ENCODE measurements at places on chromosomes 16 and 17.

- H3K36me3 ChIP-seq, result no peaks in the 10 kb centered on the region
- peaks cover 68% of the 10 kb centered on the region for H3K27me3 ChIP-seq
- no peak within 1 kb of the TSS for H3K4me3 ChIP-seq
These were observed at the start of gene CA4 for GRCh38 chr17:60149691-60150582. Gene CA4, plus strand, starts transcription at chr17:60149973. Its CDS starts 62 bp downstream, at chr17:60150035.

DNA sequence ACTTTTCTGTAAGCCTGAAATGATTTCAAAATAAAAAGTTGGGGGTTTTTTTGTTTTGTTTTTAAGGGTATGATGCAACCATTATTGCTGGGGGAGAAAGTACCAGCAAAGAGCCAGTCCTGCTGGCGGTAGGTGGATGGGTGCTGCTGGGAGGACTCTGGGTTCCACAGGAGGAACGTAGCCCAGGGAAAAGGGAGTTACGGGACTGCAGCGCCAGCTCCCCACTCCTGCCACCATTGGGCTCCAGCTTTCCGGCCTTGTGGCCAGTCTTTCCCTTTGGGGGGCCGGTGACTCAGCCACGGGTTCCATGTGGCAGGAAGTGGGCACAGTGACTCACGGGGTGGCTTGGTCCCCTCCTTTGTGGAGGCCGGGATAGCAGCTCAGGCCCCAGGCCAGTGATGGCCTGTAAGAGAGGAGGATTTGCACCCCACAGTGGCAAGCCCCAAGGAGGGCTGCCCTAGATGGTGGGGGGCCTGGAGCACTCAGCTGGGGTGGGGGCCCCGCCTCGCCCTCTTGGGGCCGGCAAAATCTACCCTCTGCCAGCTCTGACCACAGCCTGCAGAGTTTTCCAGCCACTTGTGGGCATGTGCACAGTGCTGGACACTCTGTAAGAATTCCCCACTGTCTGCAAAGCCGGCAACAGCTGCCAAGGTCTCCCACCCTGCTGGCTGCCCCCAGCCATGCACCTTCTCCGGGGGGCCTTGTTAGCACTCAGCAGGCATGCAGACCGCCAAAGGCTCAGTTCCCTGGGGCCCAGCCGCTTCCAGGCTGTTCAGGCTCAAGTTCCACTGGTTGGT, 30.4 kb downstream of the SOCS3 start:
- no peak overlapping the region for H3K27ac ChIP-seq
- no peak overlapping the region for H3K4me3 ChIP-seq
- H3K36me3 ChIP-seq, result no peaks in the 10 kb centered on the region
- DNase-seq, result no peak
- no peaks in the 10 kb centered on the region for H3K27me3 ChIP-seq
- H3K4me1 ChIP-seq, result peaks cover 39% of the 10 kb centered on the region

- H3K27ac ChIP-seq, result peak within 1 kb of the TSS; percentile 62
- H3K4me3 ChIP-seq, result peak within 1 kb of the TSS; percentile 81
- H3K4me1 ChIP-seq, result peaks cover 36% of the 10 kb centered on the region
- DNase-seq, result peak; percentile 94
These were observed at the start of gene AATF for GRCh38 chr17:36948717-36949460. Gene AATF, plus strand, starts transcription at chr17:36948954. Its CDS starts 172 bp downstream, at chr17:36949126.

DNA sequence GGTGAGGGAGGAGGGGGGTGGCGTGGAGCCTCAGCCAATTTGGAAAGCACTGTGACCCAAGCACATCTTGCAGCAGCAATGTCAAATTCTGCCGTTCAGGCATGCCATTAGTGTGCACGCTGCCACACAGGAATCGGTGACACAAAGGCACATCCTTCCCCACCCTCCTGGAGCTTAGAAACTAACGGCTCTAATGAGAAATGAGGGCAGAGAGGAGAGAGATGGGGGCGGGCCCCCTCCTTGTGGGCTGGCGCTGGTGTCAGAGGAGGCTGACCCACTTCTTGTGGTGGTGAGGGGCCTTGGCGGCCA, 94.8 kb downstream of the RTN4RL1 start:
- H3K27ac ChIP-seq, result no peak overlapping the region
- H3K4me1 ChIP-seq, result no peaks in the 10 kb centered on the region
- no peaks in the 10 kb centered on the region for H3K36me3 ChIP-seq

DNA sequence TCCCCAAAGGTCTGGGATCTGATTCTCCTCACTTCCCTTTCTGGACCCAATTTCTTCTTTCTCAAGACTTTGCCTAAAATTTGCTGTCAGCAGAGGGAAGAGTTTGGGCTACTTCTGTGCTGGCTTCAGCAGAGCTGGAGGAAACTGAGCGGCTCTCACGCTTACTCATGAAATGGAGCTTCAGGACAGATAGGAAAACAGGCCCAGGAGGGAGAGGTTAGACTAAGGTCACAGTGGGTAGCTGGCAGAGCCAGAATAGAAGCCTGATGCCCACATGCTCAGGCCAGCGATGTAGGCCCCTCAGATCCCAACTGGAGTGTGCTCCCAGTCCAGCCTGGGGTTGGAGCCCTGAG, 593 bp downstream of the SLC38A7 start:
- no peaks in the 10 kb centered on the region for H3K27me3 ChIP-seq
- H3K4me1 ChIP-seq, result peaks cover 19% of the 10 kb centered on the region
- H3K27ac ChIP-seq, result peak overlapping the region; percentile 18

DNA sequence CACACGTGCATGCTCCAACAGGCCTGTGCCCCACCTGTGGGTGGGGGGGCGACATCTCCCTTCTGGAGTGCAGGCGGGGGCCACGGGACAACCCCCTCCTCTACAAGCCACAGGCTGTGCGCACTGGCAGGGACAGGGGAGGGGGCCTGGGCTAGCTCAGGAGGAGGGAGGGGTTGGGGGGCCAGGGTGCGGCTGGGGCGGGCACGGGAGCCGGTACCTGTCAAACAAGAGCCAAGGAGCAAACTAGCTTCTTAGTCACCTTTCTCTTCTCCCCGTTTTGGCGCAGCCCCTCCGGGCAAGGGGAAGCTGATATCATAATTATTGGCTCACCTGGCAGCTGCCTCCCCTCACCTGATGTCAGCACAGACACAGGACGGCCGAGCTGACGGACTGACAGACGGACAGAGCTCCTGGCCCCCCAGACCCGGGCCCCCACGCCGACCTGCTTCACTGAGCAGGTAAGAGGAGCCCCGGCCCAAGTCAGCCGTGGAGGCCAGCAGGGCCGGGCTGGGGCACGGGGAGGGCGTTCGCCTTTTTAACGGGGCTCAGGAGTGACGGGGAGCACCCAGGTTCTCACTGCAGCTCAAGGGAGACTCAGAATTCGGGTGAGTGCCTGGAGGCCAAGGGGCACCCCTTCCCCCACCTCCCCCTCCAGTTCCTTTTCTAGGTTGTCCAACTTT, at the start of gene FOXN1:
Gene FOXN1 (plus strand): TSS at position 363 of the 680 bp plus-strand sequence. CDS start 17,622 bp downstream, outside the sequence.
- no peak within 1 kb of the TSS for H3K4me3 ChIP-seq
- no peaks in the 10 kb centered on the region for H3K36me3 ChIP-seq
- no peak within 1 kb of the TSS for H3K27ac ChIP-seq
- peaks cover 17% of the 10 kb centered on the region for H3K27me3 ChIP-seq
- no peaks in the 10 kb centered on the region for H3K4me1 ChIP-seq

DNA sequence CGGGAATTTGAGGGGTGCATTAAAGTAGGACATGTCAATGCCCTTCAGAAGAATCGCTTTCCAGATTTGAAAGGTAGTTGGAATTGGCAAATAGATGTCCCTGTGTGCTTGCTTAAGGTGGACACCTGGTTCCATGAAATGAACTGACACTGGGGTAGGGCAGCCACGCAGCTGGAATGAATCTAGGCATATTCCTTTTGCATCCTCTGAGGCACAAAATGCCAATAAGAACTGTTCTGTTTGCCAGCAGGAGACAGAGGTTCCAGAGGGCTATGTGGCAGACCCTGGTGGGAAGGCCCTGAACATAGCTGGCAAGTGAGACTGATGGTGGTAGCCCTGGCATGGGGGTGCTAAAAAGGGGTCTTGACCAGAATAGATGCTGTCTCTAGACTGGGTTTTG, 61.5 kb downstream of the SLC6A2 start:
- no peaks in the 10 kb centered on the region for H3K4me1 ChIP-seq
- H3K27ac ChIP-seq, result no peak overlapping the region
- H3K27me3 ChIP-seq, result no peaks in the 10 kb centered on the region
